ENCODE measurements at places on chromosomes 1 and 21.

DNA sequence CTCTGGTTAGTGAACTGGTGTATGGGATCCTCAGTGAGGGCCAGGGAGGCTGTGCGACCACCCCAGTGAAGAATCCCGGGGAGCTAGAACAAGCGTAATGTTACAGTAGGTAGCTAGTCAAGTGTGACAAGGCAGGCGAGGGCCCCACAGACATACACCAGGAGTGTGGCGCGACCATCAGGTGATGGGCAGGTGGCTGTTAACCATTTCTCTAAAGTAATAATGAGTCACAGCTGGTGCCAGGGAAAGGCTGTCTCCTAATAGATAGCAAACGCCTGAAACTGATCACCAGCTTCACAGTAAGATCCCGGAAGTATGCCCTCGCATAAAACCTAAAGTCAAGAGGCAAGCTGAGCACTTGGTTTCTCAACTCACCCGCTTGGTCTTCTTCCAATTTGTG is 40.5 kb upstream of the TARBP1 start:
- no peak for DNase-seq

DNA sequence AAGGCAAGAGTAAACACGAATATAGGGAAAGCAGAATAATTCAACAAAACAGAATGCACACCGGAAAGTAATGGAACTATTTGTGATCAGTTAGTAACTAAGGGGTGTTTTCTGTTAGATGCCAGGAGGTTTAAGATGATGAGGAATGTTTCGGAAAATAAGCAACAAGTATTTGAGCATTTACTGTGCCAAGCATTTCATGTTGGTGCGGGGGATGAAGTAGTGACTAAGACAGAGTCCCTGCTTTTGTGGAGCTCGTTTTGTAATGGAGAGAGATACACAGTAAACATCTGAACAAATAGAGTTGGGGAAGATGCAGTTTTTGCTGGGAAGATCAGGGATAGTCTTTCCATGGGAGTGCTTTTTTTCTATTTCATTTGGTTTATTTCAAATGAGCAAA is 78.7 kb downstream of the DYRK1A start:
- peak; percentile 62 for DNase-seq

DNA sequence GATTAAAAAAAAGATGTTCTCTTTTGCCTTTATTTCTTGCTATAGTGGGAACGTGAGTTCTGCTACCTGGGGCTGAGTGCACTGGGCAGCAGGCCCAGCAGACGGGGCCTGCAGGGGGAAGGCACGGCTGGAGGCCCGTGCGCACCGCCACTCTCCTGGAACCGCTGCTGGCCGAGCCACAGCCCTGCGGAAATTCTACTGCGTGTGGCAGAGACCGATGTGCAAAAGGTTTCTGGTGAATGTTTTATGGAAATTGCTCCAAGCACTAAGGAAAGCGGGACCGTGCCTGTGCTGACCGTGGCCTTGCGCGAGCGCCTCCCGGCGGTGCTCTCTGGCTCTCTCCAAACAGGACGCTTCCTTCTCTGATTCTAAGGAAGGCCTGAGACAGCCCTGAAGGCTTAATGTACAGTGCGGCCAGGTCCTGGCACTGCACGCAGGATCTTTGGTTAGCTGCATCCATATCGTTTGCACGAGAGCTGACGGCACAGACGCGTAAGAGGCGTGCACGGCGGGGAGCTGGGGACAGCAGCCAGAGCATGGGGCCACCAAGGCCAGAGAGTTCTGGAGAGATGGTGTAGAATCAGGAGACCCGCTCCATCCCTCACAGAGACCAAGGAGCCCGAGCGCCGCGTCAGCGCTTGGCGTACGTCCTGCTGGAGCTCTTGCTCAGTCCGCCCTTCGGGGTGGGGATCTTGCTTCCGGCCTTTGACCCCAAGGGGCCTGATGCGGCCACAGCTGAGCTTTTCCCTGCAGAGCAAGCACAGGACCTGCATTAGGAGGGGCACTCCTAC is 18.7 kb upstream of the LRRC47 start:
- DNase-seq, result no peak

GRCh38 chr1:181493885-181494284 is 10.6 kb downstream of the CACNA1E start:
- no peak for DNase-seq

- DNase-seq, result no peak
These were observed 195.4 kb upstream of the PRMT6 start for GRCh38 chr1:106861110-106861509.

DNA sequence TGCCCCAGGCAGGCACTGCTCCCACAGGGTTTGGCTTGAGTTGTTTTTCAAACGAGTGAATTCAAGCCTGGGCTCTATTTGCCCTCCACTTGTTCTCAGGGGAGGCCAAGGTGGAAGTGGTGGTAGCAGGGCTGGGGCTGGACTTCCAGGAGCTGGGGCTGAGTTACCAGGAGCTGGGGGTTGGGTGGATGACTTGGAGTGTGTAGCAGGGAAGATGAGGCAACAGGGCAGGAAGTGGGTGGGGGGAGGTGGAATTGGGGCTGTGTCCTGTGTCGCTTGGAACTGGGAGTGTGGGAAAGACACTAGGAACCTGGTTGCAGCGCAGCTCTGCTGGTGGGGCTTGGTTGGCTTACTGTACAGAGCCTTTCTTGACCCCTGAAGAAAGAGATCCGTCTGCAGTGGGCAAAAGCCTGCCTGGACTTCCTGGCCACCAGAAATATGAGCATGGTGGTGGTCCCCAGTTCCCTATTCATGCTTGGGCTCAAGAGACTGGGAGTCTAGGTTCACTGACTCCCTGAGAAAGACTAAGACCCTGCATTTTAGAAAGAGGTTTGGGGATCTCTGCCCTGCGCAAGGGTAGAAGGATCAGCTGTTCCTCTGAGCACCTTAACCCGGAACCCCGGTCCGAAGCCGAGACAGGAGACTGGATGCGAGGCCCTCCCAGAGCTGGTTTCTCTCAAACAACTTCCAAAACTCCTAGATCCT is 3.1 kb downstream of the TFAP2E start:
- DNase-seq, result peak; percentile 56

Data from EH (cell line).